HuH-7 (cell line): ENCODE measurements at places on chromosomes 4 and X.

DNA sequence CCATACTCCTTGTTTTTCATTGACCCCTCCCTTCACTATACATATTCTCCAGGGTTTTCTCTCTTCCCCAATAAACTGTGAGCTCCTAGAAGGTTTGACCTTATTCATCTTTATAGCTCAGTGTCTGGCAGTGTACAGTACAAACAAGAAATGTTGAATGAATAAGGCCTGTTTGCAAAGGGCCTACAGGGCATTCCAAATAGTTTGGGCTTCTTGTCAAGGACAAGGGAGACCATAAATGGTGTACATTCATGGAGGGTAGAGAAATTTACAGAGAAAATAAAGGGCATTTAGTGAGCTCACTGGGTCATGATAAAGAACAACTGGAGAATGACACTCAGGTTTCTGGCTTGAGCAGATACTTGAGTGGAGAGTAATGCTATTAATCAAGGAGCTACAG is 47.5 kb upstream of the EIF1AX start:
- DNase-seq: no peak

DNA sequence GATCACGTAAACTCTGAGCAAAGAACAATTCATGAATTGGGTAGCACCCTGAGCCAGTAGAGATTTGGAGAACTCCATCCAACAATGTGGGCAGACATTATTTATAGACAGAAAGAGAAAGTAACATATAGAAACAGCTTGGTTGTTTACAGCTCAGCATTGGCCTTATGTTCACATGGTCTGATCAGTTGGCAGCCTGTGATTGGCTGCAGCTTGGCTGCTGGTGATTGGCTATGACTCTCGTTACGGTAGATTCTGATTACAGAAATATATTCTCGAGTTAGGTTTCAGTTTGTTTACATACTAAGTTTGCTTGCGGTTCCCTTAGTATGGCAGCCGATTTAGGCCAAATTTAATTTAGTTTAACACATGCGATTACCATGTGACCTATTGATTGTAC is 663.4 kb downstream of the RAPGEF2 start:
- peak; percentile 3 for DNase-seq

DNA sequence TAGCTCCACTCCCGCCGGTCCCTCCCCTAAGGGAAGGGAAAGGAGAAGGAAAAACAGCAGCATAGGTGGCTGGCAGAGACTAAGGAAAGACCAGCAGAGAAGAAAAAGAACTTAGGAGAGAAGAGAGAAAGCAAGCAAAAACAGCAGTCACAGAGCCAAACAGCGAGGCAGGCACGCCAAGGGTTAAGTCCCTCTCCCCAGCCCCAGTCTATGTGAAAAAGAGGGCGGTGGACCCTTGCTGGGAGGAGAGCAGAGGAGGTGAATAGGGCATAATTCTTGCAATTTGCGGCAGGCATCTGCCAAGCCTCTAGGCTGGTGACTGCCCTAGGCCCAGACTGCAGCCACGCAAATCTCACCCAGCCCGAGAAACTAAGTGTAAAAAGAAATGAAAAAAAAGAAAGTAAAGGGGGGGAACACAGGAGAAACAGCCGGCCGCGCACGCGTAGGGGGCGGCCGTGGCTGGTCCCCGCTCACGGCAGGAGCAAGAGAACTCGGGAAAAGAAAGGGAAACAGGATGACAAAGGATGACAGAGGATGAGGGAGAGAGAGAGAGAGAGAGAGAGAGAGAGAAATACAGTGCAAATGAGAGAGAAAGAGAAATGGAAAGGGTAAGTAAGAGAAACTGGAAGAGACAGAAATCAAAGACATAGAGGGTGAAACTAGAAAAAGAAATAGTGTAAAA is 48.6 kb downstream of the MAGEA9 start:
- DNase-seq: no peak

GRCh38 chrX:19683358-19683757 is 168.1 kb upstream of the MAP3K15 start:
- no peak for DNase-seq

GRCh38 chr4:158682066-158682465 is 10.0 kb downstream of the ETFDH start:
- DNase-seq: no peak

DNA sequence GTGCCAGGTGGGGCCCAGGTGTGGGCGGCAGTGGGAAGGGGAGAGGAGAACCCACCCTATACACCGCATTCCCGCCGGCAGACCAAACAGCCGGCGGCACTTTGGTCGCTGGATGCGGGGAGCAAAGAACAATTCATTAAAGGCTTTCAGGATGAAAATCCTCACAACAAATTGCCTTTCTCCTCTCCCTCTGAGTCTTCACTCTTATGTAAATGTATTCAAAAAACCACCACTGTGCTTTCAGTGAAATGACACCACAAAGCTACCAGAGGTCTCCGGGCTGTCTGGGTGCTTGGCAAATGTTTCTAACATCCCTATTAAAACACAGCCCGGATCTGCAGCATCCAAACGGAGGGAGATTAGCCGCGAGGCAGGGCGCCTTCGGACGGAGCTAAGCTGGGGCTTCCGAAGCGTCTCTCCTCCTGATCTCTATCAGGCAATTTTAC is 171.8 kb upstream of the TBL1X start:
- DNase-seq: no peak
